KG1 (cell line): ENCODE measurements at places on chromosomes 11 and 22.
A peak's percentile ranks its signal among the peaks of the same experiment; 100 is the strongest.

- no peak for DNase-seq
These were observed 23.6 kb downstream of the SLC35F2 start for GRCh38 chr11:107834995-107835394.

GRCh38 chr11:36510594-36510942, 496 bp upstream of the TRAF6 start:
- no peak for DNase-seq

DNA sequence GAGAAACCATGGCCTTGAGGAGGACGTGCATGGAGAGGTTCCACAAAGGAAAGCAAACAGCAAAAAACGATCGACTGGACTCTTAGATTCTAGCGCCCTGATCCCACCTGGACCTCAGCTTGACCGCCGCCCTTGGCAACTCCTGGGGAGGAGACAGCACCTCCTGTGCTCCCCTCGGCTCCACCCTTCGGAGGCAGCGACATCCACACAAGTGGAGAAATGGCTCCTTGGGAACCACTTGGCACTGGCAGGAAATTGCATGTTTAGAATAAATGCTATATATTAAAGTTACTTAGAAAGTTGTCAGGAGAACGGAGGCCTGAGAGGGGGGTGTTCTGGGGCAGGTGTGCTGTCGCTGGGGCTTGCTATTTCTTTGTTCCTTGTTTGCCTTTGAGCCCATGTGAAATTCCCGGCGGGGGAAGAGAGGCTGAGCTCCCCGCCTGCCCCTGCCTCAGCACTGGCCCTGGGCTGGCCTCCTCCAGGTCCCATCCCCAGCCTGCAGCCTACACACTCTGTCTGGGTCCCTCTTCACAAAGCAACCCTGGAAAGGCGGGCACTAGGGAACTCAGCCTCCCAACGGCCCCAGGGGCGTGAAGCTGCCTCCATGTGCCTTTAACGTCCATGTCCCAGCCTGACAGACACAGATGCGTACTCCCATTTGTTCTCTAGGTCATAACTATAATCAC, 395.3 kb downstream of the BRD1 start:
- DNase-seq: no peak

DNA sequence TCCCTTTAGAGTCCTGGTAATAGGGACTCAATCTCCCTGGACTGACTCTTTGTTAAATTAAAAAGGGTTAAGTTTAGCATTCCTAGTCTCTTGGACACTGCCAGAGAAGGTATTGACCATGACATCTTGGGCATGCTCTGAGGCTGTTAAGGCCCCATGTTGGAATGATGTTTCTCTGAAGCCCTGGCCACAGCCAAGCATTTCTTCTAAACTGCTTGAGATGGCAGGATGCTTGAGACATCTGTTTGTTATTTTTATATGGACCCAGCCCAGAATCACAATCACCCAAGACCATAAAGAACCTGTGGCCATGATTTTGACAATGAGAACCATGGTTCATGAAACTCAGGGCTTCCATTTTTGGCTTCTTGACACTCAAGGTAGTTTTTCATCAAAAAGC, 5.5 kb upstream of the ANKK1 start:
- DNase-seq: no peak

GRCh38 chr11:116948391-116948790, 111.0 kb upstream of the APOA1 start:
- DNase-seq: no peak

DNA sequence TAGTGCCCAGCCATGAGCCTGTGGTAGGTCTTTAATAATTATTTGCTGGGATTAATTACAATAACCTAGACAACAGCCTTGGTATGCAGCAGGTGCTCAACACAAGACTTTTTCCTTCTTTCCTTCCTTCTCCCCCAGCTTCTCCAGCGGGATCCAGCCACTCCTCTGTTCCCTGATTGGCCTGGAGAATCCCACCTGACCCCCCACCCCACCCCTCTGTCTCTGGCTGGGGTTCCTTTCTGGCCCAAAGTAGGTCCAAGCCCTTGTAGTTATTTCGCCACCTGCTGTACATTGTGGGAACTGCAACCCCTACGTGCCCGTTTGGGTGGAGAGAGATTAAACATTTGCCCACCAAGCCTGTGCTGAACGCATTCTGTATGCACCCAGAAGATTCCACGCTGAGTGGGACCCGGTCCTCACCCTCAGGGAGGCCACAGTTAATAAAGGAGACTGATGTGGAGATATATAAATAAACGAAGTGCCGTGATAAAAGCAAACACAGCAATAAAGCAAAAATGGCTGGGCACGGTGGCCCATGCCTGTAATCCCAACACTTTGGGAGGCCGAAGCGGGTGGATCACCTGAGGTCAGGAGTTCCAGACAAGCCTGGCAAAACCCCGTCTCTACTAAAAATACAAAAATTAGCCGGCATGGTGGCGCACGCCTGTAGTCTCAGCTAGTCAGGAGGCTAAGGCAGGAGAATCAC, 32.1 kb upstream of the DGKZ start:
- DNase-seq: peak; percentile 36

DNA sequence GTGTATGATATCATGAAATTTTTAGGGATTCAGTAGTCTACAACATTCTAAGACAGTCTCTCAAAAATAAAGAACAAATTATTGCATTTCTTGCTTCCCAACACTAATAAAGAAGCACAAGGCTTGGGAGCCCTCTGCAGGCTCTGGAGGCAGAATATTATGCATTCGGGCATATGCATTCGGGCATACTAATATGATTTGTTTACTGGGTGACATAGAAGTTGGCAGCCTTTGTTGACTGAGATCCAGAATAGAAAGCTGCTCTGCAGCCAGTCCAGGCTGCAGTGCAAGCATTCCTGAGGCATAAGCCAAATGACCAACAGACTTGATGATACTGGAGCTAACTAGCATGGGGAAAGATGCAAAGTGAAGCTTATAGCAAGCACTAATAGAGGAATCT, 945.5 kb downstream of the OPCML start:
- DNase-seq: no peak

DNA sequence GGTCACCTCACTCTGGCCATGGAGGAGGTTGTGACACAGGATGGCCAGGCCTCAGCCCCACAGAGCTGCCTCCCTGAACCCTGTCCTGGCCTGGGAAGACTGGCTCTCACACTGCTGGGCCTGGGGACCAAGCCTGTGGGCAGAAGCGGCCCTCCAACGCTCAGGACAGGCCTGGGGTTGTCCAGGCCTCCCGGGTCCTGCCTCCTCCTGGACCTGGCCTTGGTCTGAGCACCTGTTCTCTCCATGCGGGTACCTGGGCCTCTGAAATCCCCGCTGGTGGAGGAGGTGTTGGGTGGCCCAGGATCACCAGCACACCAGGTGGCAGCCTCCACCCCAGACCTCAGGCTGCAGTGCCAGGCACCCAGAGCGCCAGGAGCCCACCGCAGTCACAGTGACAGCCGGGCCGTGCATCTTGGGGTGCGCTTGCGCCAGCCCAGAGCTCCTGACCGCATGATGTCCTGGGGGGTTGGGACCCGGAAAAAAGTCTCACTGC, 16.1 kb upstream of the PIM3 start:
- no peak for DNase-seq

DNA sequence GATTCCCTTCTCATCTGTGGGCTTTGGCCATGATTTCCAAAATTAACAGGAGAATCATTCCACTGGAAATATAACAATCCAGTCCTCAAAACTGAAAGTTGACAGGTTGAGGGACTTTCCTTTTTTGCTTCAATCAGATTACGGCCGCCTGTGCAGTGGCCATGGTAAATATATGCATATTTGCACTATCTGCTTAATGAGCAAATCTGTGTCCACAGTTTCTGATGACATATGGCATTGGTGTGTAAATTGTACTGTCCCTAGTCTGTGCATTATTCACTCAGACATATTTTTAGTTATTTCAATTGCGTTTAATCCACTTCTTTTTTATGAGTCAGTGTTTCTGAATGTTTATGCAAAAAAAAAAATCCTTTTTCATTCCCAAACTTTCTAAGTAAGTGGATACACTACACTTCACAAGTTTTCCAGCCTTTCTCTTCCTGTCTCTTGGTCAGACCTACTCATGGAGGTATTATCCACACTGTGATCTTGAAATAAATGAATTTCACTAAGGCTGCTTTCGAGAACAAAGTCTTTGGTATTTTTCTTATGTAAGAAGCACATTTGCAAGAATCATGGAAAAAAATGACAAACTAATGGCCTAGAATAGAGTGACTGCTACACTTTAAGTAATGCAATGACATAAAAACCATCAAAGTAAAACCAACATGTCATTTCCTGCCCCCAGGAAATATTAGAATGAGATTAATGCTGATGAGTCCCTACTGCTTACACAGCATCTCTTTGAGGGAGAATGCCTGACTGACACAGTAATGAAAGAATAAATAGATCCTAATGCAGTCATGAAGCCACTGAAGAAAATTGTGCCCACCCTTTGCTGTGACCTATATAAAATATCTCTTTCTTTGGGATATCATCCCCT, 76.4 kb upstream of the MTNR1B start:
- no peak for DNase-seq

- DNase-seq: no peak
These were observed 39.7 kb downstream of the FAT3 start for GRCh38 chr11:92264350-92264749.

DNA sequence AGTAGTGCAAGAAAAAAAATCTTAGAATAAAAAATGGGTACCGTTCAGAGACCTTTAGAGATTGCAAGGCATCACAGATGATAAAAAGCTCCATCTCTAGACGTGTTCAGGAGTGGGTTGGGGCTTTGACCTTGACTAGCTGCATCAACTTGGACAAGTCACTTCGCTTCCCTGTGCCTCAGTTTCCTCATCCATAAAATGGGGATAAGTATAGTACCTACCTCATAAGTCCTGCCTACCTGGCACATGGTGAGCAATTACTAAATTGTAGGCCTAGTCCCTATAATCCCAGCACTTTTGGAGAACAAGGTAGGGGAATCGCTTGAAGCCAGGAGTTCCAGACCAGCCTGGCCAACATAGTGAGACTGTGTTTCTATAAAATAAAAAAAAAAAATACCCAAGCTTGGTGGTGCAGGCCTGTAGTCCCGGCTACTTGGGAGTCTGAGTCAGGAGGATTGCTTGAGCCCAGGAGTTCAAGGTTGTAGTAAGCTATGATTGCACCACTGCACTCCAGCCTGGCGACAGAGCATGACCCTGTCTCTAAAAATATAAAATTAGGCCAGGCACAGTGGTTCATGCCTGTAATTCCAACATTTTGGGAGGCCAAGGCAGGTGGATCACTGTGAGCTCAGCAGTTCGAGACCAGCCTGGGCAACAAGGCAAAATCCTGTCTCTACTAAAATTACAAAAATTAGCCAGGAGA, 6.0 kb upstream of the F2 start:
- no peak for DNase-seq

- no peak for DNase-seq
These were observed 40.5 kb downstream of the LRRC32 start for GRCh38 chr11:76629853-76630599.

DNA sequence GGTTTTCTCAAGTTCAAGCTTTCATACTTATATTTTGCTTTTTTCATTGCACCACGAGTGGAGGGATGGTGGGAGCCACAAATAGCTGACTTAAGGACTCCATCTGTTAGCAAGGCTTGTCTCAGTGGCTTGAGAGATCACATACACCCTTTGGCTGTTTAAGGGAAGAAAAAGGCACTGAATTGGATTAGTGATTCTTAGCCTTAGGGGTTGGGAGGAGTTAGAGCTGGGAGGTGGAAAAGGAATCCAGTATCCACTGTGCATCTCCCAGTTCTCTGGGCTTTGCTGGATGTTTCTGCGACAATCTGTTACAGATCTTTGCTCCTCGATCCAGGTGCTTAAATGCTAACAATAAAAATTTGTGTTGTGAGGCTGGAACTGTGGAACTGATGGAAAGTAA, 593.6 kb downstream of the CNTN5 start:
- no peak for DNase-seq

DNA sequence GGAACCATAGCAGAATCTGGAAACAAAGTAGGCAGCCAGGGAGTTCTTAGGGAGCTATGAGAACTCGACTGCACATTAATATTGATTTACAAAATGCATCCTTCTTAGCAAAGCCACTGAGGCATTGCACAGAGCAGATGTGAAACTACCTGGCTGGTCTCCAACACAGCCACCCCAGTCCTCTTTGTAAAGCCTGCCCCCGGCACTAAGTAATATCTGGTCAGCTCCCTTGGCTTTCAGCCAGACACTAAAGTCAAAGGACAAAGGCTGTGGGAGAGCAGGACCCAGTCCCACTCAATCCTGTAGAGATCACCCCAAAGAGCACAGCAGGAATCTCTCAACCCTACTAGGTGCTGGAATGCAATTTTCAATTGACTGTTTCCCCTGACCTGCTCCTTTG, 12.8 kb downstream of the XRRA1 start:
- DNase-seq: no peak

- no peak for DNase-seq
These were observed 97.2 kb downstream of the TRAF6 start for GRCh38 chr11:36412781-36413383.

GRCh38 chr22:30843245-30843644, 125.3 kb downstream of the MORC2 start:
- DNase-seq: no peak

DNA sequence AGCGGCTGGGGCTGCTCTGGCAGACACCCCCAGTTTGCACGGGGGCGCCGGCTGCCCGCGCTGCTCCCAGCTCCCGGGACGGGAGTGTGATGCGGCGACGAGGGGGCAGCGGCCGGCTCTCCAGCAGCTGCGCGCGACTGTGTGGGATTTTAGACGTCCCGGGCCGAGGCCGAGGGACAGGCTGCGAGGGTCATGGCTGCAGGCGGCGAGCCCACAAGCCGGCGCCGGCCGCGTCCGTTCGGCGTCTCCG, 159 bp downstream of the FZD4 start:
- no peak for DNase-seq

DNA sequence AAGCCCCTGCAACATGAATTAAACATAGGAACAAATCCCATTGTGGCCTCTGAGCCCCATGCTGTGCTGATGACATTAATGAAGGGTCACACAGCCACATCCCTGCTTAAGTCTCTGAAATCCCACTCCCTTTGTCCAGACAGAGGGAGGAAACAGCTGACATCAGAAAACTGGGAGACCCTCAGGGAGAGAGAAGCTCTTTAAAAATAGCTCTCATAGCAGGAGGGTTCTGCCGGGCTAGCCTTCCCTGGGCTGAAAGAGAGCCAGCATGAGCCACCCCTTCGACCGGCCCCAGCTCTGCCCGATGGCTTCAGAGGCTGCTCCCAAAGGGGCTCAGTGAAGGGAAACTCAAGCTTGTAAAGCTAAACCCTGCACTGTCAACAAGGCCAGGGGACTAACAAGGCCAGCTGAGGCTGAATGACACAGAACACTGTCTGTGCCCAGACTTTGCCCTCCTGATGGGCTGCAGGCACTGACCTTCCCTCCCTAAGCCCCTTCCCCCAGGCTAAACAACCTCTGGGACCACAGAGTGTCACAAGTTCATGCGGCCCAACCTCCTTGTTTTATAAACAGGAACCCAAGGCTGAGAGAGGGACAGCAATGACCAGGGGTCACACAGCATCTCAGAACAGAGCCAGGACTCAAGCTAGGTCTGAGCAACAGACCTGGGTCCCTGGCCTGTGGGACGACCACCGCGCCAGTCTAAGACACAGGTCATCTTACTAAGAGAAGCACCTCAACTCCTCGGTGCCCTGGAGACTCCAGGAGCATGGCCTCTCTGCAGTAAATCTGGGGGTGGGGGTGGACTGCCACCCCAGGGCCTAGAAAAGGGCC, 163.8 kb downstream of the CHST1 start:
- DNase-seq: no peak

GRCh38 chr11:101187748-101188147, 58.1 kb upstream of the PGR start:
- DNase-seq: no peak

- DNase-seq: no peak
These were observed 115.7 kb upstream of the NNMT start for GRCh38 chr11:114180301-114181055.

GRCh38 chr11:33885338-33886005, 6.4 kb downstream of the LMO2 start:
- DNase-seq: no peak
